ENCODE measurements at places on chromosomes 2 and 18.

DNA sequence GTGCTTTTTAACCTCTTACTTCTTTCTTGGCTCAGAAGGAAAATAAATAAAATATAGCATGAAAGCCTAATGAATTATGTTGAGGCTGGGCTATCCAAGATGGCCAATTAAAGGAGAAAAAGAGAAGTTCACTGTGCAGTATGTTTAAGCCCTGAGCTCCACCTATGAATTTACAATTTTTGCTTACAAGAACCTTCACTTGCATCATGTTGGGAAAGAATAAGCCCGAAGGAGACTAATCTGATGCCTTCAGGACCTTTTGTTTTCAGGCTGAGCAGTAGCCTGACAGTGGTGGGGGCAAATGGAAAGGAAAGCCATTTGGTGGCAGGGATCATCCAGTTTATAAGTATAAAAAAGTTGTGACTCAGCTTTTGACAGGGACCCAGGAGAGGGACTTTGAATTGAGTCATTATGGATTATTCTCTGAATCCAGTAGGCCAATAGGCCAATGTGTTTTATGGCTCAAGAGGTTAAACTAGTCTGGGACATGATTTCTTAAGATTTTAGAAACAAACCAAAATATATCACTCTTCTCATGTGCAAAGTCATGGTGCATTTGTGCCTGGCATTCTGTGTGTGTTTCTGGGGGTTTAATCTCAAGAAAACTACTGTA, 56.9 kb downstream of the E2F6 start:
- no peak for DNase-seq

DNA sequence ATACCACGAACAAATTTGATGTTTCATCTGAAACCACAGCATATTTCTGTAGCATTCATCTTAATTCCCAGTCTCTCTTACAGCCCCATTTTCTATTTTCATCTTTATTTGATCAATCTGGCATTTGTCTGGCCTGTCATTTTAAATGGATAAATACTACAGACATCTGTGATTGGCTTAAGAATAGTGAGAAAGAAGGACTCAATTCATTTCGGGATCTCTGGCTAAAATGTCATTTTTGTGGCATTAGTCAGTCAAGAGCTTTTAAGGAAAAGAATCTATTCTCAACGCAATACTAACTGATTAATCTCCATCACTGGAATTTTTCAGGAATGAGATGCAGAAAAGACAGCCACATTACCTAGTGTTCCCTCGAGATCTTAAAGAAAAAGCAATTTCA, 585.9 kb downstream of the IRS1 start:
- no peak for DNase-seq

GRCh38 chr2:67032076-67032475, 365.1 kb upstream of the ETAA1 start:
- DNase-seq = no peak

DNA sequence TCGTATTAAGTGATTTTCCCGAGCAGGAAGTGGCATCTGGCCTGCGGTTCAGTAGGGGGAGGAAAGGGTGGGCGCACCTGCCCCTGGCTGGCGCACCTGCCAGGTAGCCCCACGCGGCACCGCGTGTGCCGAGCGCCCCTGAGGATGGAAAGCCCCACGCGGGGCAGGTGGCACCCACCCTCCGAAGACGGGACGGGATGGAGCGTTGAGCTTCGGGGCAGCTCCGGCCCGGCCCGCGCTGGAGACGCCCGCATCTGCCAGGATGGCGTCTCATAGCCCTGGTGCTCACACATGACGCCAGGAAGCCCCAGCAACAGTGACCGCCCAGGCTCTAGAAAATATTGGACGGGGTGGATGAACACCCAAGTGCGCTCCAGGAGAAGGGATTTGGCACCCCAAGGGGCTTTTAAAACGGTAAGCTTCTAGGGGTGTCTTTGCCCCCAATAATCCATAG, 2.5 kb upstream of the NFATC1 start:
- DNase-seq = no peak

DNA sequence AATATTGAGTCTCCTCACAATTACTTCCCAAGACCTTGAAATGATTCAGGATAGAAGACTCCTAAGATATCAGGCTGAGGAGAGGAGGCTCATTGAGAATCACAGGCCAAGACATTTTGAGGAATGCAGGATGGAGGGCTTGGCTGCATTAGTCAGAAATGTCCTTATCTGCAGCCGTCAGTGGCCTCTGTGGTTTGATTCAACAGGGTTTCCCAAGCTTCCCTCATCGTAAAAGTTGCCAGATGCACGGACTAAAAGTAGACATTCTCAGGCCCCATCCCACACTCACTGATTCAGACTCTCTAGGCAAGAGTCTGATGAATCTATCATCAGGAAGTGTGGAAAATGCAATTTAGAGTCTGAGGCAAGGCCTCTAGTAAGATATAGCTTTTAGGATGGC, 34.0 kb upstream of the TMEM178A start:
- no peak for DNase-seq

- no peak for DNase-seq
Measured at GRCh38 chr2:88483200-88483599, 30.7 kb upstream of the FOXI3 start.

GRCh38 chr18:55093808-55094207, 134.5 kb upstream of the CCDC68 start:
- no peak for DNase-seq

DNA sequence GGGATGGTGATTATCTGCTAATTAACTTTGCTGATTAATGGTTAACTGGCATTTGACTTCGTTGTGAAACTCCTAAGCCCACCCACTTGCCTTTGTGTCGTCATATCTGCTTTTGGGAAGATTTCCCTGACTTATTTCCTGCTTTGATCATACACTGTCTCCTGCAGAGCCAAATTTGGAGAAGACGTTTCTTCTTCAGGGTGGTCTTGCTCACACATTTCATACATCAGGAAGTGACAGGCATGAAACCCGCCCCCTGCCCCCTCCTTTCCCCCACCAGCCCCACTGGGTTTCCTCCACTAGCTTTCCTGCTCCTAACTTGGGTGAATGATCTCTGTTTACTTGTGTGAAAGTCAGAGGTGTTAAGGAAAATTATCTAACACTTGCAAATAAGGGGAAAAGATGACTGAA, 300.1 kb downstream of the TSN start:
- no peak for DNase-seq

DNA sequence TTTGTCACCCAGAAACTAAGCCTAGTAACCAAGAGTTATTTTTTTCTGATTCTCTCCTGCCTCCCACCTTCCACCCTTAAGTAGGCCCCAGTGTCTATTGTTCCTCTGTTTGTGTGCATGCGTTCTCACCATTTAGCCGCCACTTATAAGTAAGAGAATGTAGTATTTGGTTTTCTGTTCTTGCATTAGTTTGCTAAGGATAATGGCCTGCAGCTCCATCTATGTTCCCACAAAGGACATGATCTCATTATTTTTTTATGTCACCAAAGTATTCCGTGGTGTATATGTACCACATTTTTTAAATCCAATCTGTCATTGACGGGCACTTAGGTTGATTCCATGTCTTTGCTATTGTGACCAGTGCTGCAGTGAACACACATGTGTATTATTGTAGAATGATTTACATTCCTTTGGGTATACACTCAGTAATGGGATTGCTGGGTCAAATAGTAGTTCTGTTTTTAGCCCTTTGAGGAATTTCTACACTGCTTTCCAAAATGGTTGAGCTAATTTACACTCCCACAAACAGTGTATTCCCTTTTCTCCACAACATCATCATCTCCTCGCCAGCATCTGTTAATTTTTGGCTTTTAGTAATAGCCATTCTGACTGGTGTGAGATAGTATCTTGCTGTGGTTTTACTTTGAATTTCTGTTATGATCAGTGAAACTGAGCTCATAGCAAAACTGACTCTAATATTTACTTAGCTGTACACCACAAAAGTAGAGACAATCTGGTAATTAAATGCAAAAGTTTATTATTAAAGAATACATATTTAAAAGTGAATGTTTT, 660.1 kb upstream of the SLC8A1 start:
- DNase-seq = no peak

GRCh38 chr2:66762761-66763160, 327.8 kb downstream of the MEIS1 start:
- no peak for DNase-seq

DNA sequence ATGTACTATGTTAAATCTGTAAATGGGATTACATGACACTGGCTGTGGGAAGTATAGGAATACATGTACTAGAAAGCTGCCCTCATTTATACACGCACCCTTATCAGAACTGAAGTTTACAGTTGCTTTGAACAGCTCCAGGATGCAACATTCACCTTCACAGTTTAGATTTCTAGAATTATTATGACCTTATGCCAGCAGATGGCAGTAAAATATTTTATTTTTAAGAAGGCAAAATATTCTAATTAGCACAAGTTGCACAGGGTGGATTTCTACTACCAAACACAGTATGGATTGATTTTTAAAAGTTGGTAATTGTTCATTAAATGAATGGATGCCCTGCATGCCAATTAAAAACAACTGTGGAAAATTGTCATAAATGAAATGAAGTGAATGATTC, 670.4 kb downstream of the KCNJ3 start:
- no peak for DNase-seq

- DNase-seq = peak; percentile 70
Measured at GRCh38 chr2:219541611-219542180, 1.9 kb downstream of the CHPF start.

DNA sequence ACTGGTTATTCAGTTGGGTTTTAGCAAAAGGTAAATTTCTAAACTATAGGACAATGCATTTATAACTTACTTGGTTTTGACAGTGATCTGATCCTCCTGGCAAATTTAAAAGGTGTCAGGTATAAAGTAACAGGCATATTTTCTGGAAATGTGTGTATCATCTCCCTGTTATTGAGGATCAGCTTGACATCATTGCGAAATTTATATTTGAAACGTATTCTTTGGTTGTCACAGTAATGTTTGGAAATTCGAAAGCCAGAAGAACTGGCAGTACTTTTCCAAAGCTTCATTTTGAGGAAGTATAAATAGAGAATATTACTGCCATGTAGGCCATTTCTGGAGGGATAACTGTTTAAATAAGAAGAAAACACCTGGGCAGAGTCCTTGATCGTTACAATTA, 422.2 kb upstream of the NRXN1 start:
- DNase-seq = no peak

DNA sequence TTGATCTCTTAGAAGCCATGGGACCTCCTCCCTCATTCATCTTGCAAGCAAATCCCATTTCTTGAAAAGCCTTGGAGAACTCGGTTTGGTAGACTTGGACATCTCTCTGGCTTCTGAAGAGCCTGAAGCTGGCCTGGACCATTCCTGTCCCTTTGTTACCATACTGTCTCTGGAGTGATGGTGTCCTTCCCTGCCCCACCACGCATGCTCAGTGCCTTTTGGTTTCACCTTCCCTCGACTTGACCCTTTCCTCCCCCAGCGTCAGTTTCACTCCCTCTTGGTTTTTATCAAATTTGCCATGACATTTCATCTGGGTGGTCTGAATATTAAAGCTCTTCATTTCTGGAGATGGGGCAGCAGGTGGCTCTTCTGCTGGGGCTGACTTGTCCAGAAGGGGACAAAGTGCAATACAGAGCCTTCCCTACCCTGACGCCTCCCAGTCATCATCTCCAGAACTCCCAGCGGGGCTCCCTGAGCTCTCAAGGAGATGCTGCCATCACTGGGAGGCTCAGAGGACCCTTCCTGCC, 20.0 kb downstream of the FOSL2 start:
- DNase-seq = no peak

GRCh38 chr2:66574701-66575624, 140.0 kb downstream of the MEIS1 start:
- DNase-seq = no peak

GRCh38 chr18:74766251-74766650, 168.6 kb downstream of the ZNF407 start:
- no peak for DNase-seq

- DNase-seq = no peak
Measured at GRCh38 chr2:25362434-25363145, 20.9 kb upstream of the DNMT3A start.

DNA sequence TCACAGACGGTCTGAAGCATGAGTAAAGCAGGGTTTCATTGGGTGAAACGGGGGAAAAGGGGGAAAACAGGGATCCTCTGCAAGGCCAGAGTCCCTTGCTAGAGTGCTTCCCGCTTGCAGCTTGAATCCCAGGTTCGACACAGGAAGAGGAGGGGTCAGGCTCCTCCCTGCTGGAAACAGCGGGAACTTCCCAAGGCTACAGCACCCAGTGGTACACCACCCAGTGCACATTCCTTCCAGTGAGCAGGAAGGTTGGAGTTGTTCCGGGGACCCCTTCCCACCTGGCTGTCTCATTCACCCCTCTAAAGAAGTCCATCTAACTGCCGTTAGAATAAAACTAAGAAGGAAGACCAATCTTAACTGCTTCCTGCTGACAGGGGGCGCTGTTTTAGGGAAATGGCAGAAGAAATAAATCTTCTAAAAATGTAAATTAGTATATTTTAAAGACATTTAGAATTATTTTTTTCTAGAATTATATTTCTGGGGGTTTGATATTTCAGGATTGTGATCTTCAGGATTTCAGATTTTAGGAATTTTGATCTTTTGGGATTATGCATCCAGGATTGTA, 230.9 kb downstream of the RBM43 start:
- DNase-seq = no peak

GRCh38 chr2:667332-667999, 9.7 kb downstream of the TMEM18 start:
- DNase-seq = no peak

DNA sequence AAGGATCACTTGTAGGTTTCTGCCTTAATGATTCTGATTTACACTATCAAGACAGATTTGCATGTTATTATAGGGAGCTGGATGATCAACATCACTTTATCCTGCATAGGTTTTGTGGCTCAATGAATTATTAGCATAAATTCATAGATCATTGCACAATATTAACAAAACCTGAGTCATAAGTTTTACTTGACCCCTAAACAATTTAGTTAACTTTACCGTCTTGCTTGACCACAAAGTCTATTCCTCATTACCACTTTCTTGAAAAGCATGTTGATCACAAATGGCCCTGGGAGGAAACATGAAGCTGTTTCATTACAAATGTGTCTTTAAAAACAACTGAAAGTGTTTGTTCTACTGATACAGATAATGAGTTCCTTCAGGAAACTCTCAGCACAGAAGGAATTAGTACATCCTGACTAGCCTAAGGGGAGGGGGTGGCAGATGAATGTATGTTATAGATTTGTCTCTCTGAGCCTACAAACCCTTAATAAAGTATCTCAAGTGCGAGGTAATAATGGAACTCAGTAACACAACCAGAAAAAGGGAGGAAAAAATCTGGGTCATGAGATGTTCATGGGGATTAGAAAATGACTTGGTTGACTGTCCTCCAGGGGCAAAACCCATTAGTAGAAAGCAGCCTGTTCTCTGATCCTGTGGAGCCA, 303.4 kb downstream of the PIK3C3 start:
- no peak for DNase-seq
